Activated CD4-positive, alpha-beta memory T cell treated with anti-CD3 and anti-CD28 coated beads, Interleukin-2, amount 10 ng/mL, durations not matched to agents 7 days and 5 days (primary cell): ENCODE measurements at places on chromosomes 6 and 20. TPM values are rescaled to one million over a fixed set of nuclear protein-coding genes. Genes with fewer than 3 reads are reported as not detected.
A peak's percentile ranks its signal among the peaks of the same experiment; 100 is the strongest.

DNA sequence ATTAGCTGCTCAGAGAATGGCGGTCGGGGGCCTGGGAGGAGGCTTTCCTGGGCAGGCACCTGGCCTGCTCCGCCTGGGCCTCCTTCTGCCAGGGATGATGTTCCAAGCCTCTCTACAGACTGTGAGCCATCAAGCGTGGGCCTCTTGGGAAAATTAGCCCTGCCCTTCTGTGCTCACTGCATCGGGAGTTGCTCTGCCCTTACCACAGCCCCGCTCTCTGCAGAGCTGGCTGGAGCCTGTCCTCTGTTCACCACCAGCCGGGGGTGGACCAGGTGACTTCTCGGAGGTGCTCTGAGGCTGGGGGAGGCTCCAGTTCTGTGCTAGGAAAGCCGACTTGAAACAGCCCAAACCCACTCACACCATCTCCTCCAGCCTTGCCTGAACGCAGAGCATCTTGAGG, 24.2 kb downstream of the MDGA1 start:
- no peak for DNase-seq

GRCh38 chr20:39025883-39026282, 63.7 kb downstream of the DHX35 start:
- DNase-seq = peak; percentile 62

GRCh38 chr6:17584241-17584803, 15.8 kb upstream of the FAM8A1 start:
- no peak for DNase-seq

Gene HSPA12B
- not detected for total RNA-seq

GRCh38 chr20:951384-952169, 35.4 kb upstream of the ANGPT4 start:
- no peak for DNase-seq

GRCh38 chr6:144268794-144269349, 16.3 kb upstream of the UTRN start:
- DNase-seq = no peak

GRCh38 chr20:5313916-5314315, 2.8 kb downstream of the PROKR2 start:
- no peak for DNase-seq

DNA sequence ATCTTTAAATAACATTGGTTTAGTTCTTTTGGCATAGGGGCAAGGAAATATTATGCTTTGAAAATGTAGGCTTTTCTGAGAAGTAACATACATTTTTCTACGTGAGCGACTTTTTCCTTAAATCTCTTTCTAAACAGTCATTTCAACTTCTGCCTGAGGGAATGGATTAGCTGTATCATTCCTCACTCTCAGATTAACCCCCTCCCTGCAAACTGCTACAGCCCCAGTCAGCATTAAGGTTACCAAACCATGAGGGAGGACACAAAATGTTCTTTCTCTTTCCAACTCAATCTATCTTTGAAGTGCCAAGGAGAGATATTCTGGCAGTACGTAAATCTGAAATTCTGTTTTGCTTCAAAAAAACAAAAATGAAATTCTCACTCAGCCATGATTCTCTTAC, 231.3 kb upstream of the FLRT3 start:
- DNase-seq = no peak

GRCh38 chr20:59144179-59144830, 19.3 kb upstream of the ZNF831 start:
- DNase-seq = no peak

GRCh38 chr6:85346196-85346595, 103.7 kb upstream of the NT5E start:
- no peak for DNase-seq

Gene PARD6B
- total RNA-seq = 6.2 TPM

Gene CPNE5
- 4.0 TPM for total RNA-seq

- DNase-seq = peak; percentile 54
Measured at GRCh38 chr20:16803965-16804792, 56.0 kb downstream of the OTOR start.

DNA sequence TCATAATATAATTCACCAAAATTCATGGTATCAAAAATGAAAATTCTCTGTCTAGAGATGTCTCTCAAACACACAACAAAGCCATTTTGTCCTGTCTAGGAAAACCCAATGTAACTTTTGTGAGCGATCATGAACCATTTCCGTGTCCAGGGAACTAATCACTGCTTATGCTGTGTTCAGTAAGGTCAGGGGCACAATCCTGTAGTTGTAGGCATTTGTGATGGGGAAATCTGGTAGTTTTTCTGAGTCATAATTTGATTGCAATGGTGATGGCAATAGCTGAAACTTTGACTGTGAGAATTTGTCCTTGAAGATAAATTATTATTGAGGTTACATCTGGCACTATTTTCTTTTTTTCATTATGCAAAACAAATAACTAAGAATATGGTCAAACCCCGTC, 21.0 kb upstream of the GCLC start:
- no peak for DNase-seq

Gene UST
- total RNA-seq = 0.93 TPM

DNA sequence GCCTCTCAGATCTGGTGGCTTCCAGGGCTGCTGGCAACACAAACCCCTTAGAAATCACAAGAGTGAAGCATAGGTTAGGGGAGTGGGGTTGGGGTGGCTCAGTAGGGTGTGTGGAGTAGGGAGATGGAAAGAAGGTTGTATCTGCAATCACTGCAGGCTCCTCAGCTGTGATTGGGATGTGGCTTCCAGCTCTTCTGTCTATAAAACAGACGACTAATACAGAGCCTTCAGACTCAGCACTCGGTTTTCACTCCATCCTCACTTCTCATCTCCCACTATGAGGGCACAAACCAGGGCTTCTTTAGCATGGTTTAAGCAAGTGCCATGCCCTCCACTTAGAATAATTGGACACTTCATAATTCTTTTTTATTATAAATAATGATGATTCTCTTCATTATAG, 46.4 kb upstream of the CAP2 start:
- no peak for DNase-seq

Gene LY6G6D
- total RNA-seq = not detected

Gene CAGE1
- not detected for total RNA-seq

GRCh38 chr6:112337209-112337638, 9.9 kb upstream of the RFPL4B start:
- DNase-seq = no peak

GRCh38 chr6:129936329-129937165, 75.4 kb upstream of the TMEM244 start:
- DNase-seq = peak; percentile 37

DNA sequence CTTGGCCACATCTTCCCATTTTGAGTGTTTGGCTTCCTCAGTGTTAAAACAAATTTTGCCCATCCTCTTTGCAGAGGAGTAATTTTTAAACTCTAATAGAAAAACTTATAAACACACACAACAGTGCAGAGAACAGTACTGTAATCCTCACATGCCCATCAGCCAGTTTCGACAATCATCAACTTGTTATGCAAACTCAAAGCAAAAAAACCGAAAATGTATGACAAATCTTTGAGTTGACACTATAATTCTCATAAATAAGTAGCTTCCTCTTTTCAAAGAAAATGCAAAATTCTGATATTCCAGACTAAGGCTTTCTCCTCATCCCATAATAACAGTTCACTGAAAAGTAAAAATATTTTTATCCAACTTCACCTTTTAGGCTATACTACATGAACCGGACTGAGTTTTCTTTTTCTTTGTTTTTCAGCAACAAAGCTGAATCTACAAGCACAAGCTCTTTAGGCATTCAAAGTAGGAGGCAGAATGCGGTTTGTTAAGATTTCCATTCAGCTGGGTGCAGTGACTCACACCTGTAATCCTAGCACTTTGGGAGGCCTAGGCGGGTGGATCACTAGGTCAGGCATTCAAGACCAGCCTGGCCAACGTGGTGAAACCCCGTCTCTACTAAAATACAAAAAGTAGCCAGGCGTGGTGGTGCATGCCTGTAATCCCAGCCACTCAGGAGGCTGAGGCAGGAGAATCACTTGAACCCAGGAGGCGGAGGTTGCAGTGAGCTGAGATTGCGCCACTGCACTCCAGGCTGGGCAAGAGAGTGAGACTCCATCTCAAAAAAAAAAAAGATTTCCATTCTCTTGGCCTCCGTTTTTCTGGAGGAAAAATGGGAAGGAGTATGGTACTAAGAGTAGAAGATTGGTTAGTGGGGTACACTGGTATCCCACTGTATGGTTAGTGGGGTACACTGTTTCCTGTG, 74.8 kb downstream of the GCNT2 start:
- no peak for DNase-seq

Gene ID4
- total RNA-seq = not detected

DNA sequence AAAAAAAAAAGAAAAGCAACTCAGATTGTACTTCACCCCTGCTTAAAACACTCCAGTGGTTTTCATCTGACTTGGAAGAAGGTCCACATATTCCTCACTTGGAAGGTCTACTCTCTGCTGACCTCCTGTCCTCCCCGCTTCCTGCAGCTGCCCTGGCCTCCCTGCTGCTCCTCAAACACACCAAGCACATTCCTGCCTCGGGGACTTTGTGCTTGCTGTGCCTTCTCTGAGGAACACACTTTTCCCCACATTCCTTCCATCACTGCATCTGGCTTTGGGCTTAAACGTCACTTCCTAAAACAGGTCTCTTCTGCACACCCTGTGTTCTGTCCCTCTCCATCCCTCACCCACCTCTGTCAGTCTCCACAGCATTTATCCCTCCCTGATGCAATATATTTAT, 4.9 kb upstream of the PDYN start:
- DNase-seq = no peak

Gene PKHD1
- not detected for total RNA-seq

GRCh38 chr6:107870381-107870780, 46.3 kb upstream of the SCML4 start:
- DNase-seq = no peak

Gene FAM162B
- total RNA-seq = not detected

- DNase-seq = no peak
Measured at GRCh38 chr6:164178679-164179332, 764.3 kb downstream of the QKI start.

Gene ISM1
- not detected for total RNA-seq

GRCh38 chr6:125111219-125111983, 42.2 kb upstream of the TPD52L1 start:
- no peak for DNase-seq

GRCh38 chr20:50798650-50799049, 3.8 kb downstream of the BCAS4 start:
- DNase-seq = no peak

Gene MAVS
- total RNA-seq = 31.1 TPM

Gene GRIK2
- not detected for total RNA-seq

GRCh38 chr6:118186672-118187567, 279.9 kb downstream of the SLC35F1 start:
- no peak for DNase-seq

DNA sequence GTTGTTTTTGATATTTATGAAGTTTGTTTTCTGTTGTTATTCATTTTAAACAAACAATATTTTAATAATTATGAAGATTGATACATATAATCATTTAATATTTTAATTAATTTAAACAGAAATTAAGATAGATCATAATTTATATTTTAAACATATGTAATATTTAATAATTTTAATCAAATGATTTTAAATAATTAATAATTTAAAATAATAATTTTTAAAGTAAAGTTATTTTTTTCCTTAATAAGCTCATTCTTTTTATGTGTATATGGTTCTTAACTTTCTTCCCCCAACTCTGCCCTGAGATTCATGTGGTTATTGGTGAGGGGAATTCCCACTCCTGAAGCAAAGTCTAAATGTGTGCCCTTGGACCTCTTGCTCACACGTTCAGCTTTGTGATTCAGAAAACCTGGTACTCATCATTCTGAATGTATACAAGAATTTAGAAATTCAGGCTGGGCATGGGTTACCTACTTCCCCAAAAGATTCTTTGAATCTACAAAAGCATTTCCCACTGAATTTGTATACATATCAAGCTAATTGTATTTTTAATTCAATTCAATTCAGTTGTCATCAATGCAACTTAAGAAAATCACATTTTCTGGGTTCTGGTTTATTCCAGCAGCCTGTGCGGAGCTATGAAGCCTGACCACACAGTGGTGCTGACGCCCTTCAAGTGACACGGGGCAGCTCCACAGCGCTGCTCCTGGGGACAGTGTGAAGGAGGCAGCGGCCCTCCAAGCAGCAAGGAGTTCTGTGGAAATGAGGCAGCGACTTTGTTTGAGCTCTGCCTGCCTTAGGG, 168.9 kb upstream of the UST start:
- peak; percentile 53 for DNase-seq

DNA sequence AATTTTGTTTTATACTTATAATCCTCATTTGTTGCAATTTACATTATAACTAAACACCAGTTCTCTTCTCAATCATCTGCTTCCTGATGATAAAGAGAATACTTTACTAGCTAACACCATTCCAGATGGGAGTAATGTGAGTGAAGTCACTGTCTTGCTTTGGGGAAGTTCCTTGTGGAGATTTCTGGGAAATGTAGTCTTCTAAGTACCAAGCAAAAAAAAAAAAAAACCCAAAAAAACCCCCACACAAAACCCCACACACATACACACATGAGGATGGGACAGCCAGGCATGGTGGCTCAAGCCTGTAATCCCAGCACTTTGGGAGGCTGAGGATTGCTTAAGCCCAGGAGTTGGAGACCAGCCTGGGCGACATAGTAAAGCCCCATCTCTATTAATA, 2.2 kb upstream of the SNPH start:
- DNase-seq = no peak

GRCh38 chr6:118697554-118697953, 46.2 kb upstream of the CEP85L start:
- no peak for DNase-seq

GRCh38 chr6:14275493-14275851, 157.9 kb downstream of the CD83 start:
- no peak for DNase-seq

Gene PDE10A
- total RNA-seq = not detected

Gene HLA-DQB1
- 74.6 TPM for total RNA-seq

GRCh38 chr6:9933677-9934076, 481.2 kb downstream of the TFAP2A start:
- DNase-seq = no peak

Gene BCAS1
- total RNA-seq = not detected

Gene MOXD1
- not detected for total RNA-seq

DNA sequence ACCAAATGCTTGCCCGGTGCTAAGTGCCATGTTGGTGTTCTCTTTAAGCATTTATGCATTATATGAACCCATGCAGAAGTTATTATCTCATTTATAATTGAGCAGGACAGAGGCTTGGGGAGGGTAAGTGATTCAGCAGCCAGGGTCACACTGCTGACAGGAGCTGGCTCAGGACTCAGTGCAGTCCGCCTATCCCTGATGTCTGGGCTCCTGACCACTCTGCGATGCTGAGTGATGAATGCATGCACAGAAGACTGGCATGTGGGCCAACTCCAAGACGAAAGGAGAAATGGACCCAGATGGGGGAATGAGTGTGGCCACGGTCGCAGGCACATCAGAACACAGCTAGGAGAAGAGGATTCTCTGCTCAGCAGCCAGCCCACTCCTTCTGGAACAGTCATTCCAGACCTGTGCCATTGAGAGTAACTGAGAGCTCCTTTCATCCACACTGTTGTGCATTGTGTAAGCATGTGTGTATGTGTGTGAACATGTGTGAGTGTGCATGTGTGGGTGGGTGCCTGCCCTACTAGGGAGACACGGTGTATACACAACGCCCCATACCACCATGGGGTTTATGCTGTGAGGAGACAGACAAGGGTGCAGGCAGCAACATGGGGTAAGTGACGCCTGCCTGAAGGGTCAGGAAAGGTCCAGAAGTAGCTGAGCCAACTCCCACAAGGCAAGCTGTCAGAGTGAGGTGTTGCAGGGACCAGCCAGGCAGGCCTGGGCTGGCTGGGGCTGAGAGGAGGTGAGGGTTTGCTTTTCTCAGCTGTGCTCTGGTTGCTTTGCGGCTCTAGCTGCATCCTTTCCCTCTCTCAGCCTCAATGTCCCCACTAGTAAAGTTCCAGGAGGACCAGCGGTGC, 97.8 kb upstream of the PMEPA1 start:
- no peak for DNase-seq

Gene CST5
- total RNA-seq = not detected

GRCh38 chr20:4607287-4607713, 114.4 kb upstream of the PRND start:
- peak; percentile 60 for DNase-seq
